AG04450 (cell line): ENCODE measurements at places on chromosomes 2 and 18.

DNA sequence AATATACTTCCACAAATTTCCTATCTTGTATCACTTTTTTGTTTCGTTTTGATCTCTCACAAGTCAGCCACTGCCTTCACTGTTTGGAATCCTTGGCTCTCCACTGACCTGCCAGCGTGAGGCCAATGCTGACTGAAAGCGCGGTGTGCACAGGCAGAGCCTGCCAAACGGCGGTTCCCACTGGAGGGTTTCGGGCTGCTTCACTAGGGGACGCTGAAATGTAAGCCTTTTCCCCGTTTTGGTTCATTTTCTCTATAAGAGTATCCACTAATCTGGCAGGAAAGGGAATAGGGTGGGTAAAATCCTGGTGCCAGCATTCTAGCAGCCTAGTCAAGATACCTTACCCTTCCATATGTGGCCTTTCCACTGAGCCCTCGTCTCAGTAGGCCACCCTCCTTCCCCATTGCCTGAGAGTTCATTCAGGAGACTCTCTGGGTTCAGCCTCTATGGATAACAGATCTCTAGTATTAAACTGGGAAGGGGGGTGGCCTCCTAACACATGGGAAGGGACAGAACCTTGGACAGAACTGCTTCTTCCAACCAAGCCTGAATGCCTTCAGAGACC lies 91.5 kb downstream of the DYM start:
- DNase-seq = no peak

GRCh38 chr2:53490659-53491058 lies 276.9 kb upstream of the CHAC2 start:
- peak; percentile 62 for DNase-seq

GRCh38 chr2:230592775-230593174 lies 119.9 kb upstream of the CAB39 start:
- no peak for DNase-seq

GRCh38 chr2:19140463-19141208 lies 217.8 kb downstream of the OSR1 start:
- peak; percentile 80 for DNase-seq

DNA sequence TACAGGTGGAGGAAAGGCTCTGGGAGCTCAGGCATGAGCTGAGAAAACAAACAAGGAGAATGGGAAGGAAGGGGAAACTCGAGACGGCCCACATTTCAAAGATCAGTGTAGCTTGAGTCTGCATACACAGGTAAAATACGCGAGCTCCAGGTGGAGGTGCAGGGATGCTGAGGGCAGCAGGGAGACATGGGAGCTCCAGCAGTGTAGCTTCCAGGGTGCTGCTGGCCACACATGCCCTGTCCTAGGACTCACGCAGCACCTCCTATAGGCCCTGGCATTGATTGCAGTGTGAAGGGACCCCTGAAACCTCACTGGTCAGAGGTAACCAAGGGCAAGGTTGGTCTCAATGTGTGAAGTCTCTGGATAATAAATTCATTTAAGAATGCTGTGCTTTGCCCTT lies 362.8 kb upstream of the HS6ST1 start:
- DNase-seq = no peak

DNA sequence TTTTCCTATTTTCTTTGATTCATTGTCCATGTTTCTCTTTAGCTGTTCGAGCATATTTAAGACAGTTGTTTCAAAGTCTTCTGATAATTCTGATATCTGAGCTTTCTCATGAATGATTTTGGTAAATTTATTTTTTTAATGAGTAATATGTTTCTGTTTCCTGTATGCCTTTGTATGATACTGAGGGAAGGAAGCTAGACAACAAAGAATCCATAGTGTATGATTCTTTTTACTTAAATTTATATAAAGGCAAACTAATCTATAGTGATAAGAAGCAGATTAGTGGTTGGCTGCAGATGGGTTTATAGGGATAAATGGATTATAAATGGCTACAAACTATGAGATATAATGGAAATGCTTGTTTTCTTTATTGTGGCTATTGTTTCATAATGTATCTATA lies 352.7 kb upstream of the CDH2 start:
- no peak for DNase-seq

DNA sequence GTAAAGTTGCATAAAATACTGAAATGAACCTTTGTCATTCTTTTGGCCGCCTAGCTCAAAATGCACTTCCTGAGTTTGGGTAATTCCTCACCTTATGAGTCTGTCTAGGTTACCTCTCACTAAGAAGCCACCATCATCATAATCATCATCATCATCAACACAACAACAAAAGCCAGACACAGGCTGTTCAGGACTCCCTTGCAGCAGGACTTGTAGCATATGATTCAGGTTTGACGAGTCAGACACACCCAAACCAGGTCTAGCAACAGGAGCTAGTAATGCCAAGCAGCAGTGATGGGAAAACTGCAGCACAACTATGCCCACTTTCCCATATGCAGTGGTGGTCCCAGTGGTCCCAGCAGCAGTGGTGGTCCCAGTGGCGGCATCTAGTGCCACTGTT lies 2.8 kb upstream of the SGO2 start:
- DNase-seq = no peak

- no peak for DNase-seq
These were observed 42.2 kb upstream of the LINC00305 start for GRCh38 chr18:64191069-64191468.

DNA sequence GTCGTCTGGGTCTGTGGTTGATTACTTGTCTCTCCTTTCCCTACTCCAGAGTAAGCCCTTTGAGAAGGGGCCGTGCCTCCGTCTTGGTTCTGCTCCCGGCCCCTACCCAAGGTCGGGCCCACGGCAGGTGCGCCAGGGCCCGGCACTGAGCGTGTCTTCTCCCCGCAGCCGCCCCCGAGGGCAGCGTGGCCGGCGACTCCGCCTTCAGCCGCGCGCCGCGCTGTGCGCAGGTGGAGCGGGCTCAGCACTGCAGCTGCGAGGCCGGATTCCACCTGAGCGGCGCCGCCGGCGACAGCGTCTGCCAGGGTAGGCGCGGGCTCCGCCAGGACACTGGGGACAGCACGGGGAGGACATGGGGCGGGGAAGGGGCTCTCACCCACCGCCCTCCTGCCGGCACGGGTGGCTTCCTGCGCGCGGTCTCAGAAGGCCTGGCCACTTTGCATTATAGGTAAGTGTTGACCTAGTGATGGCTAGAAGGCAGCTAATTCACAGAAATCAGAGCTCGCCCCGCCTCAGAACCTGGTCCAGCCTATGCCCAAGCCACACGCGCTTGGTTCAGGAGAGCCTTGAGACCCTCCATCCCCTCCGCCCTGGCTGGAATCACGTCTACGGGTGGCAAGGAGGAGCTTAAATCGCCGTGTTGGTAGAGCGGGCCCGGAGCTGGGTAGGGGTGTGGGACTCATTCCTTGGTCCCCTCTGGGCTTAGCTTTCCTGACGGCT lies 43.5 kb downstream of the FBLN7 start:
- no peak for DNase-seq

DNA sequence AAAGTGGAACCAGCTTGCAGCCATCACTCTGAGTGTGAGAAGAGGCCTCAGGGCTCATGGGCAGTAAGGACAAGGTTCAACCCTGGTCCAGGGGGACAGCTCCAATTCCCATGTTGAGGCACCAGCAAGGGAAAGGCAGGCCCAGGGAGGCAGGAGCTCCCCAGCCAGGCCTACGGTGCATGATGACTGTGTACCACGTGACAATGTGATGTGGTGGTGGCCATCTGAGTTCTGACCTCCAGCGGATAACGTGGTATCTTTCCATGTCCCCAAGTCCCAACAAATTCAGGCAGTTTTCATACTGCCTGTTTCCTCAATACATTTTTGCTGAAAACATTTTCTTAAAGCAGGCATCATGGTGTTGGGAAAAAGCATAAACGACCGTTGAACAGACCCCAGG lies 36.1 kb upstream of the COL6A3 start:
- no peak for DNase-seq

GRCh38 chr2:148882051-148882450 lies 7.0 kb downstream of the KIF5C start:
- no peak for DNase-seq

DNA sequence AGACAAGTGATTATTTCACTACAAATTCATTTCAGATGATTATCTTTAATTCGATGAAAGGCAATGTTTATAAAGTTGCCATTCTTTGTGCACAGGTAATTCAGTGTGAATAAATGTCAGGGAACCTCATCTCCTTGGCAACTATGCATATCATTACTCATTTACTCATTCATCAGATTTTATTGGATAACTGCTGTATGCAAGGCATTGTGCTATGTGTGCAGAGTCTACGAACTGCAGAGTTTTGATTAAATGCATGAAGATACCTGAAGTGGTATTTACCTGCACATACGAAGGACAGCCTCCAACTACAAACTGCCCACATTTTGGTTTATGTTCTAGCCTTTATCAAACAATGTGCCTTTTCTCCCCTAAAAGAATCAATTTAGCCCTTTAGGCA lies 3.5 kb downstream of the RND3 start:
- DNase-seq = no peak

GRCh38 chr2:85445316-85446295 lies 27.1 kb downstream of the SH2D6 start:
- peak; percentile 50 for DNase-seq

GRCh38 chr2:11925295-11926066 lies 179.0 kb downstream of the LPIN1 start:
- DNase-seq = no peak

- no peak for DNase-seq
These were observed 94.3 kb downstream of the GALR1 start for GRCh38 chr18:77343846-77344510.

DNA sequence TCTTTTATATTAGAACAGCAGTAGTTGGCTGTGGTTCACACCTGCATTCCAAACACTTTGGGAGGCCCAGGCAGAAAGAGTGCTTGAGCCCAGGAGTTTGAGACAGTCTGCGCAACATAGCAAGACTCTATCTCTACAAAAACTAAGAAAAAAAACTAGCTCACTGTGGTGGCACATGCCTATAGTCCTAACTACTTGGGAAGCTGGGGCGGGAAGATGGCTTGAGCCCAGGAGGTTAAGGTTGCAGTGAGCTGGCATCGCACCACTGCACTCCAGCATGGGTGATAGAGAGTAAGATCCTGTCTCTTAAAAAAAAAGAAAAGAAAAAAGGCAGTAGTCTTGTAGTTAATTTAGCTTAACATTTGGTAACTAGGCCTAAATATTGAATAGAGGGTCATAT lies 136.6 kb downstream of the AGPS start:
- DNase-seq = no peak

GRCh38 chr18:30997223-30997622 lies 45.3 kb downstream of the DSC3 start:
- no peak for DNase-seq

DNA sequence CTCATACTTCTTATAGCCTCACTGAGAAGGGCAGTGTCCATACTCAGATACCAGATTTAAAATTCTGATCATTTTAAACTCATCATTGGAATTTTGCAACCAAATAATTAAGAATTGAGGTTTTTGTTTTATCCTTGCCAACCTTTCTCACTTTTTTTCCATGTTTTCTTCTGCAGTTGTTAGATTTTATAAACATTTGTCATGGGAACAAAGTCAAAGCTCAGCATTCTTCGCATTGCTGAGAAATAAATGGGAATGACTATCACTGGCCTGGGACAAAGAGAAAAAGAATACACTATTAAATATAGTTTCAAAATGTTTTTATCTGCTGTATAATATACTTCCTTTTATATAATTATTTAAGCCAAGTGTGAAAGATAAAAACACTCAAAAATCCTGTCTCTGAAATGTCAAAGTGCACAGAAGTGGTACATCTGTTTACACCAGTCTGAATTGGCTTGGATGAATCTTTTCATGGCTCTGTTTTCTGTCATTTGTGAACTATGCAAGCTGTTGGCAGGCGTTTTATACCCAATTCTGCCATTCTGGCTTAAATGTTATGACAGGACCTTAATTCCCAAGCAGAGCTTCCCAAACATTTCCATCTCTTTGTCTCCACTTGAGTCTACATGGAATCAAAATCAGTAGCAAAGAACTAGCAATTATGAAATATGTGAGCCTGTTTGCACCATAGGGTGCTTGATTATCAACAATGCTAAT lies 249.3 kb upstream of the SYT4 start:
- DNase-seq = no peak

GRCh38 chr2:192002418-192002817 lies 155.5 kb upstream of the CAVIN2 start:
- DNase-seq = no peak

DNA sequence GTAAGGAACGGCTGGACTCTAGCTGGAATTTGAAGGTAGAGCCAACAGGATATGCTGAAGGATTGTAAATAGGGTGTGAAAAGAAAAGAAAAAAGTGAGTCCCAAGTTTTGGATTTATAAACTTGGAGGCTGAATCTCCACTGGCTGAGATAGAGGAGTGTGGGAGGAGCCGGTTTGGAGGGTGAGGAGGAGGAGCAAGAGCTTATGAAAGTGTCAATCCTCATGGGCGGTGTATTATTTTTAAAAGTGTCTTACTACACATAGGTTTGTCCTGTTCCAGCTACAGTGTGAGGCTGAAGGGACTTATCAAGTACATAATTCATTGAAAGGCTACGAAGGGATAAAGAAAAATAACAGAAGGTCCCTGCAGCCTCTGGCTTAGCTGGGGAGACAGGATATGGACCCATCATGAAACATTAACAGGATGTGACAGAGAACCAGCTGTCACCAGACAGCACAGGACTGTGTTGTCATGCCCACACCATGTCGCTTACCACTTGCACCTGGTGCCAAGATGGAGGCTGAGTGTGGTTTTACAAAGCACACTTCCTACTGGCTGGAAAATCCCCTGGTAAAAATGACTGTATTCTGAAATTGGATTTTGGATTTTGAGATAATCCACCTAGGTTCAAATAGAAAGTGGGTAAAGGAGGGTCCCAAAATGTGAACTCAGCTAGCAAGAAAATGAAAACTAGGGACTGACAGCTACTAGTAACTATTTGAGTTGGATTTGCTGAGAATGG lies 2.5 kb upstream of the MREG start:
- no peak for DNase-seq

DNA sequence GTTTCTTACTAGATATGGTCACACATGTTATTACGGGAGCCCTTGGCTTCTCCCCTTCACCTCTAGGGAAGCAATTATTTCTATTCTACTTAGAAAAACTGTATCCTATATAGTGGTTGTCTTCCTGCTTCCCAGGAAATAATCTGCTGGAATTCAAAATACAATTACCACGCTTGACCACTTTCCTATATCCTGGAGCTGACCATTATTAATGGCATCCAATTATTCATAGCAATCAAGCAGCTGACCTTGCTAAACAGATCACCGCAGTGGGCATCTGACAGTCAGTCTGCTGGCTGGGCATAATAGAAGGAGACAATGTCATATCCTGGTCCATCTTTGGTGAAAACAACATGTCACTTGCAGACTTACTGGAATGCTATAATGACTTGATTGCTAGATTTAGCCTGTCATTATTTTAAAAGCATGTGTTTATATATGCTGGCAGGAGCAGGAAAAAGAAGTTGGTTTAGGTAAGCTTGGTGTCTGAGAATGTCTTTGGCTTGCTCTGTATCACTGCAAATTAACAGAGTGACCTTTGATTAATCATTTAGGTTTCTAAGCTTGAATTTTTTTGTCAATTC lies 325.6 kb upstream of the FAM98A start:
- no peak for DNase-seq

DNA sequence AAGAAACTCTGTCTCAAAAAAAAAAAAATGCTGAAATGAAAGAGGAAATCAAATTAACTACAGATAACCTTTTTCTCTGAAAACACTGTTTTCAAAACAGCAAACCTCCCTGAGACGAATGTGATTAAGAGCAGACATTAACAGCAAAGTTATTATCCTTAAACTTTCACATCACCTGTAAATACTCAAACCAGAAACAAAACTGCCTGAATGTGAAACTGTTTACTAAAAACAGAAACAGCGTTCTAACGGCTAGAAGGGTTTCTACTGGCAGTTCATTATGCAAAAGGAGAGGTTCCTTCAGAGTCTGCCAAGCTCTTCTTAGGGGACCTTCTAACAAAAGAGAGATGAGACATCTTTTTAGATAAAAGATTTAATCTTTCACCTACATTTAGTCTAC lies 45.9 kb downstream of the PNO1 start:
- no peak for DNase-seq
